ENCODE measurements at places on chromosomes 12 and 14. TPM values are rescaled to one million over a fixed set of nuclear protein-coding genes. Genes with fewer than 3 reads are reported as not detected.

TC2N gene
- 42.5 TPM for total RNA-seq

GRCh38 chr12:88310666-88311065 is 168.6 kb downstream of the TMTC3 start:
- no peak for DNase-seq

DNA sequence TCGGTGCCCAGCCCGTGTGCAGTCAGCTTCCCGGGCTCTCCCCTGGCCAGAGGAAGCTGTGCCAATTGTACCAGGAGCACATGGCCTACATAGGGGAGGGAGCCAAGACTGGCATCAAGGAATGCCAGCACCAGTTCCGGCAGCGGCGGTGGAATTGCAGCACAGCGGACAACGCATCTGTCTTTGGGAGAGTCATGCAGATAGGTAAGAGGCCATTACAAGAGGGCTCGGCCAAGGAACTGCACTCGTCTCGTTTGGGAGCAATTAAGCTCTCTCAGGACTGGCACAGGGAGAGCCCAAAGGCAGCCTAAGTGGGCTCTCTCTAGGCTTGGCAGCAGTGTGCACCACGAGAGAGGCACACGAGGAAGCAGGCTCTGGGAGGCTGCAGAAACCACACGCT is 3.7 kb downstream of the WNT5B start:
- DNase-seq = no peak

GRCh38 chr14:34051966-34052657 is 101.2 kb upstream of the EGLN3 start:
- DNase-seq = no peak

- no peak for DNase-seq
These were observed 2.6 kb downstream of the RARG start for GRCh38 chr12:53229454-53229853.

GPHN gene
- total RNA-seq = 11.6 TPM

PKP2 gene
- 6.0 TPM for total RNA-seq

GRCh38 chr14:103563226-103563620 is 463 bp downstream of the COA8 start:
- DNase-seq = no peak

GRCh38 chr14:68662392-68662791 is 130.5 kb downstream of the ZFP36L1 start:
- DNase-seq = no peak

POU6F1 gene
- 0.42 TPM for total RNA-seq

GRCh38 chr14:38238332-38238731 is 17.6 kb downstream of the CLEC14A start:
- DNase-seq = no peak

CCDC177 gene
- total RNA-seq = 0.05 TPM

TRHDE gene
- 0.42 TPM for total RNA-seq

DNA sequence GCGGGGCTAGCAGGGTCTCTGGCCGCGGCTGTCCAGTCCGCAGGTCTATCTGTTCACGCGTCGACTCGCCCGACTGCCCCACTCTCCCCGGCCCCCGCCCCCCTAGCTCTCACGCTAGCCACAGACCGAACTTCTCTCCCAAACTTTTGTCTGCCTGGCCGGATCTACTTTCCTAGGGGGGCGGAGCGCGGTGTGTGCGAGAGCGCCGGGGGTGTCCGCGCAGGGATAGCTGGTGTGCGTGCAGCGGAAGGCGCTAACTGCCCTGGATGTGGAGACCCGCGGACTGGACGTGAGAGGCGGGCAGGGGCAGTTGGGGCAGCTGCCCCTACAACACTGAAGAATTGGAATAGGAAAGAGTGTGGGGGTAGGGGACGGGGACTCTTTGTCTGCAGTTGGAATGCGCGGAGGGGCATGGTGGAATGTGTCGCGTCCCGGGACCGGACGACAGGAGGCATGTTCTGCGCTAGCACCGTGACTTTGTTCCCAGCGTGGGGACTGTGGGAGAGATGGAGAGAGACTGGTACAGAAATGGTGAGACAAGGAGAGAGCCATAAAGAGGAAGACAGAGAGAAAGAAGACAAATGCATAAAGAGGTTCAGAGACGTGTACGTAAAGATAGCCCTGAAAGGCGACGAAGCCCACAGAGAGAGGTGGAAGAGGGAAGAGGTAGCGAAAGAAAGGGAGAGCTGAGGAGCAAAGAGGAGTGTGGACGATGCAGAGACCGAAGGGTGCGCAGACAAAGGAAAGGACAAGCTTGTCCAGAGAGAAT is at the start of gene AJUBA:
Gene AJUBA (minus strand): TSS at position 75 of the 769 bp plus-strand sequence. CDS start 285 bp downstream, outside the sequence.
- peak; percentile 57 for DNase-seq
